ENCODE measurements at places on chromosomes 2 and 18.

DNA sequence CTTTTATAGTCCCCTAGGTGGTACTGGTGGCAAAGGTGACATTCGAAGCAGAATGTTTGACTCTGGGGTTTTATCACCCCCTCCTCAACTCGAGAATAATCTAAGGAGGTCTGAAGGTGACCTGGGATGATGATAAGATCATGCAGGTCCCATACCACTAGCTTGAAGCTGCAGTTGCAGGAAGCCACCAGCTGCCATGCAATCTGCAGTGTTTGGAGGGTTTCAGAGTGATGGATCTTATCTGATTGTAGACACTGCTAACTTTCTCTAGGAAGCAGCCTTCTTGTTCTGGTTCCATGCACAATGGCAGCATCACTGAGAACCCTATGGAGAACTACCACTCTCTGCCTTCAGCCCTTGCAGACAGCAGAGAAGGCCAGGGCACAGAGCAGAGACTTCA, 59.4 kb upstream of the LRPPRC start:
- DNase-seq: no peak

DNA sequence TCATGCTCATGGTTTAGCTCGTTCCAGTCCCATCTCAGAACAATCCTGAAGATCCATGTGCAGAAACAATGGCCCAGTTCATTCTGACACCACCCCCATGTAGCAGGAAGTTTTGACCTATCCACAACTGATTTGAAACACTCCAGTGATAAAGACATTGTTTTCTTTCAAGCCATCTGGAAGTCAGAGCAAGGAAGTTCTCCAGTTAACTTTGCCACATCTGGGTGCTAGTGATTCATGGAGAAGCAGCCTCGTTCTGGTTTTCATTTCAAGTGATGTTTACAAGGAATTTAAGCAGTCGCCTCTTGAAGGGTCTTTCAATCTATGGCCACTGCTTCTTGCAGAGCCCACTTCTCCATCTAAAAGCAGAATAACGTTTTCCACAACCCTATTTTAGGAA, 36.6 kb upstream of the TWIST2 start:
- DNase-seq: peak; percentile 34

GRCh38 chr2:21041943-21042707, 1.7 kb downstream of the APOB start:
- no peak for DNase-seq

DNA sequence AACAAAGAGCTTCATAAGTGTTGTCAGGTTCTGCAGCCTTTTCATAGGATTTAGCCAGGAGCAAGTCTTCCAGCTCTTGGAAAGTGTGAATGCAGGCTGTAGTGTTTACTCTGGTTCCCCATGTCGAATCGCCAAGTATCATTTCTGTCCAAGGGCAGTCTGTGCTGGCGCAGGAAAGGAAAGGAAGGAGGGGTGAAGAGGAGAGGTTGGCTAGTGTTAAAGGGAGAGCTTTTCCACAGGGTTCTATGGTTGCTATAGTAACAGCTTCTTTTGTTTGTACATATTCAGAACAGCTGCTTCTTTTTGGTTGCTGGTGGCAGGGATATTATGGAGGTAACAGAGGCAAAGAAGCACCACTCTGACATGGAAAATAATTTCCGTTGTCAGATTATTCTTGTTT, 69.9 kb downstream of the KCNH7 start:
- DNase-seq: no peak

DNA sequence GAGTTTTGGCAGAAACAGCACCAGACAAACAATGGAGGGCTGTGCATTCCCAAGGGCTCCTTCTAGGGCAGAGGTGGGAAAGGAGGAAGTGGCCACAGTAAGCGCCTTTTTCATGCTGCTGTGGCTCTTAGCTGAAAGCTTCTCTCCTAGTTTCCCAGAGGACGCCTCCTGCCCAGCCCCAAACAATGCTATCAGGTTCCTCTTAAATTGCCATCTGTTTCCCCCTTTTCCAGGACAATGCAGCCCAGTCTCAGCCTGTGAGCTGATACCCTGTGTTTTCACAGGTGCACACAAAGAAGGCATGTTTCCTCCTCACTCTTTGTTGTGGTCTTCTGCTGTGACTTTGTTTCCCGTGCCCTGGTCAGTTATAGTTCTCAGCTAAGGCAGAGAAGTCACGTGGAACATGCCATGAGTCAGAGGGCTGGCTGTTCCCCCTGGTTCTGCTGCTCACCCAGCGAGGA, 5.4 kb upstream of the FAM124B start:
- DNase-seq: no peak

- DNase-seq: peak; percentile 66
Measured at GRCh38 chr18:54127759-54128378, 96.6 kb downstream of the MBD2 start.

DNA sequence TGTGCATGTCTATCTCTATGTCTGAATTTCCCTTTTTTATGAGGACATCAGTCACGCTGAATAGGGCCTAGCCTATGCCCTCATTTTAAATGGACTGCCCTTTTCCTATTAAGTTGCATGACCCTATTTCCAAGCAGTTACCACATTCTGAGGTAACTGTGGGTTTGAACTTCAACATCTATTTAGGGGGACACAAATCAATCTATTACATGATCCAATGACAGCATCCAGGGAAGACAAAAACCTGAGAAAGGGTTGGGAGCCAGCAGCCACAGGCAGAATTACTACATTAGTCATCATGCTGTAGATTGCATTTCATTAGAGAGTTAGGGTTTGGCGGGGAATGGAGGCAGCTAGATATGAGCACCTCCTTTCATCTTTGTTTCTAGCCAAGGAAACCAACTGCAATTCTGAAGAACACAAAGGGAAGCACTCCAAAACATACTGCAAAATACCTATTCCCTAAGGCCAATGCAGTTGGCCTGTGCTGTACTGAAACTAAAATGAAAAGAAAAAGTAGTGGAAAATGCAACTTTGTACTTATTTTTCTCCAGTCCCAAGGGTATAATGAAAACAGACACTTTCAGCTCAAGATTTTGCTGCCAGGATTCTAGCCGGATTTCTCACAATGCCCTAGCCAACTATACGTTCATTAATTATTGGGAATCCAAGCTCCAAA, 40.4 kb upstream of the C1D start:
- peak; percentile 12 for DNase-seq

DNA sequence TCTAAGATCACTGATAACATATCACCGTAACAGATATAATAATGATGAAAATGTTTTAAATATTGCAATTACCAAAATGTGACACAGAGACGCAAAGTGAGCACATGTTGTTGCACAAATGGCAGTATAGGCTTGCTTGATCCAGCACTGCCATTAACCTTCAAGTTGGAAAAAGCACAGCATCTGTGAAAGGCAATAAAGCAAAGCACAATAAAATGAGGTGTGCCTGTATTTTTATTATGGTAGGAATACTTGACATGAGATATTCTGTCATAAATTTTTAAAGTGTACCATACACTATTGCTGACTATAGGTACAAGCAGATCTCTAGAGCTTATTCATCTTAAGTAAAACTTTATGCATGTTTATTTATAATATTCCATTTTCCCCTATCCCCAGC, 312.2 kb downstream of the PTH2R start:
- DNase-seq: no peak

DNA sequence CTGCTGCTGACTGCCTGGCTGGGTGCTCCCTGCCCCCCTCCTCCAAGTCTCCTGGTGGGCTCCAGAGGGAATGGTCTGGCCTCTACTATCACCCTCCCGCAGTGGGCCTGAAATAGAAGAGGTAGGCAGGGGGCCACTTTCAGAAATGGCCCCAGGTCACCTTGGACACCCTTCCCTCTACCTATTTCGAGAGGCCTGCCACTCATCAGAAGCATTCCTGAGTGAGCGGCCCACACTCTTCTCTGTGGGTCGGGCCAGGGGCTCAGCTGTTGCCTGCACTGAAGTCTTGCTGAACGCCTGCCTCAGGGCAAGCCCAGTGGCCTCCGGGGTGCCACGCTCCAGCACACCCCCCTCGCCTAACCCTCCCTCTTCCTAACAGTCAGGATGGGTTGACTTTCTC, 124.9 kb downstream of the TNS1 start:
- no peak for DNase-seq

DNA sequence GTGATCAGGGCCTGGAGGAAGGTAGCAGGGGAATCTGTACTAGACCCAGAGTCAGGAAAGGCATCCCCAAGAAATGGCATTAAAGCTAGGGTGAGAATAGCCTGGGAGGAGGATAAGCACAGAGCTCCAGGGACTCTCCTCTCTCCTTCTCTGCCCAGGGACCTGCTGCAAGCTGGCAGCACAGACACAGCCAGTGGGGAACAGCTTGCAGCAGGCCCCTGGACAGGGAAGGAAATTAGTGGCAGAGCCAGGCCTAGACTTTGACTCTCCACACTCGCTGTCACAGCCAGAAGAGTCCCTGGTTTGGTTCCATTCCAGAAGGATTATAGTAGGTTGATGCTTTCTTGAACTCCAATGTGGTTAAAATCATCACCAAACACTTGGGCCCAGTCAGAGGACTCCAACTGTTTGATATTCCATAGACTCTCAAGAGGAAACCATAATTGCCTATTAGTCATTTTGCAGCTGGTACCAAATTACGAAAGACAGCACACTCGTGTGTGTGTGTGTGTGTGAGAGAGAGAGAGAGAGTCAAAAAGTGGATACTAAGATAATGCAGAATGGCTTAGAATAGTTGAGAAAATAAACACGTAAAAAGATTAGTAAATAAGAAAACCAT, 95.5 kb upstream of the ATP8B1 start:
- DNase-seq: peak; percentile 73
